Stimulated activated CD8-positive, alpha-beta memory T cell treated with anti-CD3 and anti-CD28 coated beads, Interleukin-15, amount 100 ng/mL, for 48 hours (primary cell): ENCODE measurements at places on chromosomes 7 and 10.

GRCh38 chr10:11594589-11595394 lies 16.7 kb downstream of the USP6NL start:
- no peak for DNase-seq

DNA sequence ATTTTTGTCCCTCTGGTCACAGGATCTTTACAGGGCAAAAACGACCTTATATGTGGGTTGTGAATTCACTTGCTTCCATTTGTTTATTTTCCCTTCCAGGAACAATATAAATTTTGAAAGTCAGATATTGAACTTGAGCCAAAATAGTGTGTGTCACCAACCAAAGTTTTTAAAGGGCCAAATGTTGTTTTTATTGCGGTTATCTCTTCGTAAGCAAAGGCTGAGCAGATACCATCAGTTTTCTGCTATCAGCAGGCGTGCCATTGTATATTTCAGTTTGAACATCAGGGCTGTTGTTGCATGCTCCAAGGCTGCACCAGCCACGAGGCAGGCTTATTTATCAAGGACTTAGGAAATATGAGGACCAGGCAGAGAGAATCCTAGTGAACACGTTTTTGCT lies 160.3 kb downstream of the PAXIP1 start:
- no peak for DNase-seq

GRCh38 chr10:94803307-94803706 lies 40.8 kb downstream of the CYP2C19 start:
- DNase-seq: no peak

GRCh38 chr10:6141296-6142151 lies 52.7 kb downstream of the RBM17 start:
- no peak for DNase-seq

GRCh38 chr10:86785037-86785436 lies 28.6 kb downstream of the BMPR1A start:
- no peak for DNase-seq

GRCh38 chr7:47806701-47807103 lies 141.6 kb downstream of the PKD1L1 start:
- DNase-seq: no peak

DNA sequence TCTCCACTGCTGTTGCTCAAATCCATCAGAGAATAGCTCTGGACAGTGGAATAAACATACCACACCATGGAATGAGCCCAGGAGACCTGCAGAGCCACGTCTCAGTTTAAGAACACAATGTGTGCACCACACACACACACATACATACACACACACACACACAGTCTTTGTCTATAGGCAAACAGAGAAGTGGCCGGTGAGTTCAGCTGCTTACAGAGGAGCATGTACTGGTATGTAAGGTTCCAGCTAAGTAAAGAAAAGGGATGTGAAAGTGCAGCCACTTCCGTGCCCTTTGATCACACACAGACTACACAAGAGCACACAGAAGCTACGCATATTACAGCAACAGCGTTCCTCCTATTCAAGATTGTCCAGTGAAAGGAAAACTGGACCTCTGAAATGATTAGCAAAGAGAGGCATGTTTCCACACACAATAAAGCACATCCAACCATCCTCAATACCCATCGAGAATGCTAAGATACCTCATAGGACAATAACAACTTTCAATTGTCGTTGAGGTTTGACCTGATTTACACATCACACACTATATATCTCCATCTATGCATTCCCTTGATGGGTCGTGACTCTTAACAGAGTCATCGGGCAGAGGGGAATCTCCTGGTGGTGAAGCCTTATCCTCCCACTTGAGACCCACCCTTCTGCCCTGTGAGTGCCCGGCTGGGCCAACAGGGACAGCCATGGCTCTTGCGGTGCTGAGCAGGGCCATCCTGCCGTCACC lies 23.6 kb downstream of the SLC35B4 start:
- no peak for DNase-seq

- DNase-seq: no peak
Observed at GRCh38 chr10:8221451-8221850, 167.0 kb downstream of the GATA3 start.

GRCh38 chr10:128625926-128626325 lies 499.7 kb upstream of the MKI67 start:
- DNase-seq: no peak

DNA sequence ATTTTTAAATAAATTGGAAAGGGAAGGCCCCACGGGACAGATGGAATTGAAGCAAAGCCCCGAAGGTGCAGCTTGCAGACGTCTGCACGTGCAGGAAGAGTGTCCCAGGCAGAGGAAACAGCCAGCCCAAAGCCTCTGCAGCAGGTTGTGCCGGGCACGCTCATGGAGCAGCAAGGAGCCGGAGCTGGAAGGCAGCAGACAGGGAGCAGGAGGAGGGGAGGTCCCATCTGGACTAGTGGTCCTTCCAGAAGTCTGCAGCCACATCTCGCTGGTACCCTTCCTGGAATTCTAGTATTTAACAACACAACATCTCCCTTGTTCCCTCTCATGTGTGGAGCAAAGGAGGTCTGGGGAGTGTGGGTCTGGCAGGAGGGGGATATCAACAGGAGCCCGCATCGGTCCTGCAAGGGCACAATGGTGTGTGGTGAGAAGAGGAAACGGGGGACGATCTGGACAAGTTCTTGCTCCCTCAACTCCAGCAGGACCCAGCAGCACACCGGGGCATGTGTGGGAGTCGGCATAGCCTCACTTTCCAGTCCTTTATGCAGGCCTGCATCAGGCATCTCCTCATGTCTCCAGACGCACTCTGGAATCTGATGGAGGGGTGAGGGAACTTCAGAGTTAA lies 169.3 kb downstream of the GRID1 start:
- DNase-seq: no peak

DNA sequence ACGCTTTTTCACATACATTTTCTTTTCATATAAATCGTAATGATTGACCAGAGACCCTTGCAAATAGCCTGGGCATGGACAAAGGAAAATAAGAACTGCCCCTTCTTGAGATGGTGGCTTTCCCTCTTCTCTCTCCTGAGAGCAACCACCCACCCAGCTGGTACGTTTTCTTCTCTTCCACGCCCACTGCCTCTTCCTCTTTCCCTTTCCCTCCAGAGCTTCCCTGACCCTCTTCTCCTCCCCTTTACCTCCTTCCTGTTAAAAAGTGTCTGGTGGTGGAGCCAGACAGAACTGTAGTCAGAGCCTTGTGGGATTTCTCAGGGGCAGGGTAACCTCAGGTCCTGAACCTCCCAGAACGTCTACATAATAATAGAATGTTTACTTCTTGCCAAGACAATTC lies 23.2 kb downstream of the GPR141 start:
- no peak for DNase-seq

DNA sequence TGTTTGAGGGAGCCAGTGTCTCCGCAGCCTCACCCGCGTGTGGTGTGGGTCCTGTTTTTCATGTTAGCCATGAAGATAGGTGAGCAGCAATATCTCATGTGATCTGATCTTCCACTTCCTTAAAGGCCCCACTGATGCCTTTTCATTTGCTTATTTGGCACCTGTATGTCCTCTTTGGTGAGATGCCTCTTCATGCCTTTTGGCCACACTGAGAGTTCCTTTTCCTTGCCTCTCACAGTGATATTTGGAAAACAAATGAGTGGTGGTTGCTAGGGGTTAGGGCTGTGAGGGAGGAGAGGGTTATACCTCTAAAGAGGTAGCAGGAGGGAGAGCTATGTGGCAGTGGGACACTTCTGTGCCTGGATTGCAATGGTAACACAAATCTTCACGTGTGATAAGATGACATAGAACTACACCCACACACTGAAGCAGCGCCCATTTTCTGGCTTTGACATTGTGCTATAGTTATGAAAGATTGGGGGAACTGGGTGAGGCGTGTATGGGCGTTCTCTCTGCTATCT lies 90.4 kb upstream of the TNS3 start:
- no peak for DNase-seq
